ENCODE measurements at places on chromosomes 7 and 10. TPM values are rescaled to one million over a fixed set of nuclear protein-coding genes. Genes with fewer than 3 reads are reported as not detected.

ARHGEF35 gene
- total RNA-seq: 1.2 TPM

C1QL3 gene
- not detected for total RNA-seq

PDE6C gene
- not detected for total RNA-seq

CALHM3 gene
- not detected for total RNA-seq
